ENCODE measurements at places on chromosomes 7 and 10.
A peak's percentile ranks its signal among the peaks of the same experiment; 100 is the strongest.

GRCh38 chr10:129509835-129510234 lies 42.8 kb downstream of the MGMT start:
- no peak for DNase-seq

GRCh38 chr7:128948312-128948973 lies 10.7 kb downstream of the IRF5 start:
- DNase-seq, result no peak

- no peak for DNase-seq
These were observed 95.3 kb downstream of the HDAC9 start for GRCh38 chr7:18590744-18591340.

DNA sequence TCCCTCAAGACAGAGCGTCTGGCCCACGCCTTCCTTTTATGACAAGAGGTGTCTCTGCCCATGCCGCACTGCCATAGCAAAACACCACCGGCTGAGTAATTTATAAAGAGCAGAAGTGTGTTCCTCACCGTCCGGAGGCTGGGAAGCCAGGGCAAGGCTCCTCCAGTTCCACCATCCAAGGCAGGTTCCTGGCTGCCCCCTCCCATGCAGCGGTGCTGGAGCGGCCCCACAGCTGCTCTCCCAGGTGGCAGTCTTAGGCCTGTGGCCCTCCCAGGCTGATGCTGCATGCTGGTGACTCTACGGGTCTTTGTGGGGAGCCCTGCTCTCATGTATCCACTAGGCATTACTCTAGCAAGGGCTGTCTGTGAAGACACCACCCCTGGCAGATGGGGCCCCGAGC lies 113.1 kb downstream of the TCERG1L start:
- DNase-seq, result no peak

- no peak for DNase-seq
These were observed 63.0 kb upstream of the FAM3C start for GRCh38 chr7:121459148-121459547.

DNA sequence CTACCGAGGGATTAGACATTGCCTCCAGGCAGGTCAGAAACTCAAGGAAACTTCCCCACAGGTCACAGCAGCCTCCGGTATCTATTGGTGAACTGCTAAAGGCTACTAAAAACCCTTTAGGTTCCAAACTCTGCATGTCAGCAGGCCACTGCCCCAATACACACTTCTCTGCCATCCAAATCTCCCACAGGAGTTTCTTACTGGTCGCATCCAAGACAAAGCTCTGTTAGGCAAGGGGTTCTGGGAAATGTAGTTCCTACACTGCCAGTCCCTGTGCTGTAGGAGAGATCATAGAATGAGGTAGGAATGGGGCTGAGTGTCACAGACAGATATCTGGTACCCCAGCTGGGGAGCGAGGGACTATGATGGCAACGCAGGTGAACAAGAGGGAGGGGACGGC lies 757.0 kb upstream of the C7orf33 start:
- no peak for DNase-seq

- DNase-seq, result no peak
These were observed 107.5 kb upstream of the WAC start for GRCh38 chr10:28425422-28425821.

- DNase-seq, result no peak
These were observed 85.7 kb downstream of the GRB10 start for GRCh38 chr7:50696810-50697582.

- no peak for DNase-seq
These were observed 21.0 kb downstream of the CDK6 start for GRCh38 chr7:92815412-92815811.

GRCh38 chr10:113094114-113094486 lies 144.1 kb downstream of the TCF7L2 start:
- DNase-seq, result no peak

GRCh38 chr7:106094780-106095179 lies 17.3 kb downstream of the SYPL1 start:
- DNase-seq, result no peak

- DNase-seq, result no peak
These were observed 81.7 kb downstream of the ST7 start for GRCh38 chr7:117034851-117035464.

- no peak for DNase-seq
These were observed 580.0 kb downstream of the XPNPEP1 start for GRCh38 chr10:109343293-109343692.

DNA sequence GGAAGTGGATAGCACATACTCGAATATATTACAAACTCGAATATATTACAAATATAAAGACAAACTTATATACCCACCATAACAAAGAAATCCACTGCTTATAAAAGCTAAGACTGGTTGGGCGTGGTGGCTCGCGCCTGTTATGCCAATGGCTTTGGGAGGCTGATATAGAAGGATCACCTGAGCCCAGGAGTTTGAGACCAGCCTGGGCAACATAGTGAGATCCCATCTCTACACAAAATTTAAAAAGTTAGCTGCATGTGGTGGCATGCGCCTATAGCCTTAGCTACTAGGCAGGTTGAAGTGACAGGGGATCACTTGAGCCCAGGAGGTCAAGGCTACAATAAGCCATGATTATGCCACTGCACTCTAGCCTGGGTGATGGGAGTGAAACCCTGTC lies 20.4 kb downstream of the MCMBP start:
- DNase-seq, result no peak

- DNase-seq, result no peak
These were observed 2.3 kb upstream of the DBNL start for GRCh38 chr7:44042221-44042620.

DNA sequence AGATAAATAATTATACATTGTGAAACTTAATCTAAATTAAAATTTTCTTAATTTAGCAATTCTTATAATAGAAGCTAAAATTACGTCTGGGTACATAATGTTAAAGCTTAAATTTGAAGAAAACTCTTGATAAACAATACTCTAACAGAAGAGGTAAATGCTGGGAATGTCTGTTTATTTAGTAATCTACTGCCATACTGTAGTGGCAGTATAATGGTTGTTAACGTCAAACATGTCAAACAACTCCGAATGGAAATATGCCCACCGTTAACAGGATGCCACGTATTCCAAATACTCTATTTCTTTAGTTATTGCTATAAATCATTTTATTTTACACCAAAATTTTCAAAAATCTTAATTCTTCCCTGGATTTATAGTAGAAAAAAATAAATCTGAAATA lies 40.0 kb upstream of the PTPN12 start:
- no peak for DNase-seq

DNA sequence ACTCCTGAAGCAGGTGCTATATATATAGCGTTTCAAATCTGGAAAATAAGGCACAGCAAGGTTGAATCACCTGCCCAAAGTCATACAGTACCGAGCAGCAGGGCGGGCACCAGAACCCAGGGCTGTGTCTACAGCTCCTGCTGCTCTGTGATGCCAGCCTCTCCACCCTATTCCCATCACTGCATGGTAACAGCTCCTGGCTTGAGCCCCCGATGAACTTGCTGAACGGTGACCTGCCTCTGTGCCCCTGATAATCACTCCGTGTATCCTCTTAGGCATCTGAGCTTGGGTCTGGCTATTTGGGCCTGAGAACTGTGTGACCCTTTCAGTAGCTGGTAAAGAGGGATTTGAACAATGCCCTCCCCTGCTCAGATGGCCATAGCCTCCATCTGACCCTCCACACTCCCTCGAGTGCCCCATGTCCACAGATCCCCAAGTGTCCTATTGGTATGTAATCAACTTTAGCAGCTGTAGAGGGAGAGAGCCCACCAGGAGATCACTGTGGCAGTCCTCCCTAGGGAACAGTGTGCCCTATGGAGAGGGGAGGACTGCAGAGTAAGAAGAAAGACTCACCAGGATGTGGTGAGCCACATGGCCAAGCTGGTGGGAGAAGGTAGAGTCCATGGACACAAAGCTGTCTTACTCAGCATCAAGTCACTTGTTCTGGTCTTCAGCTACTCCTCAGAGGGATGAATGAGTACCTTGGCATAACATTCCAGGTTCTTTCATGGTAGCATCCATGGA lies 1.1 kb upstream of the ARHGAP22 start:
- no peak for DNase-seq

- DNase-seq, result no peak
These were observed 18.5 kb downstream of the SFTPA1 start for GRCh38 chr10:79628988-79629954.

DNA sequence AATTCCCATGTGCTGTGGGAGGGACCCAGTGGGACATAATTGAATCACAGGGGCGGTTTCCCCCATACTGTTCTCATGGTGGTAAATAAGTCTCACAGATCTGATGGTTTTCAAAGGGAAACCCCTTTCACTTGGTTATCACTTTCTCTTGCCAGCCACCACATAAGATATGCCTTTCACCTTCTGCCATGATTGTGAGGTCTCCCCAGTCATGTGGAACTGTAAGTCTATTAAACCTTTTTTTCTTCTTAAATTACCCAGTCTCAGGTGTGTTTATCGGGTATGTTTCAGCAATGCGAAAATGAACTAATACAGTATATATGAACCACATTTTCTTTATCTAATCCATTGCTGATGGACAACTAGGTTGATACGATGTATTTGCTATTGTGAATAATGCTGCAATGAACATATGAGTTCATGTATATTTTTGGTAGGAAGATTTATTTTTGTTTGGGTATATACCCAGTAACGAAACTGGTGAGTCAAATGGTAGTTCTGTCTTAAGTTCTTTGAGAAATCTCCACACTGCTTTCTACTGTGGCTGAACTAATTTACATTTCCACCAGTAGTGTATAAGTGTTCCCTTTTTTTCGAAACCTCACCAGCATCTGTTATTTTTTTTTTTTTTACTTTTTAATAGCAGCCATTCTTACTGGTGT lies 70.0 kb upstream of the HGF start:
- DNase-seq, result no peak

- no peak for DNase-seq
These were observed 17.3 kb downstream of the DAGLB start for GRCh38 chr7:6430271-6430940.

DNA sequence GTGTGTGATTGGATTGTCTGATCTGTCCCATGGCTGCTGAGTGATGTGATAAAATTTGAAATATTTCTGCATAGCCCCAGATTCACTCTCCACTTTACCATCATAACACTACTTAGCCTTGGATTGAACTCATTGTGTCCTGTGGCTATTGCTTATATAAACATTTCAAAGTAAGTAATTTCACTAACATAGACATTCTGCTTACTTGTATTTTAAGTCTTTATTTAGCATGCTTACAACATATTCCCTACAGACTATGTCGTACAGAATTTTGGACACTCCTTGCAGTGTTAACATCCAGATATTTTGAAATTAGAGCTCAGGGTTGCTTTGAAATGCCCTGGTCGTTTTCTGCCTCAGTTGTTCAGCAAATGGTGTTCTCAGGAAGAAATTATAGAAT lies 117.6 kb downstream of the LRRC4 start:
- DNase-seq, result no peak

GRCh38 chr10:100487529-100487928 lies 24.7 kb downstream of the WNT8B start:
- DNase-seq, result no peak

GRCh38 chr7:142620402-142620801 lies 128.9 kb upstream of the PRSS1 start:
- DNase-seq, result no peak

- DNase-seq, result peak; percentile 55
These were observed 14.6 kb downstream of the IFIT3 start for GRCh38 chr10:89342206-89342958.

DNA sequence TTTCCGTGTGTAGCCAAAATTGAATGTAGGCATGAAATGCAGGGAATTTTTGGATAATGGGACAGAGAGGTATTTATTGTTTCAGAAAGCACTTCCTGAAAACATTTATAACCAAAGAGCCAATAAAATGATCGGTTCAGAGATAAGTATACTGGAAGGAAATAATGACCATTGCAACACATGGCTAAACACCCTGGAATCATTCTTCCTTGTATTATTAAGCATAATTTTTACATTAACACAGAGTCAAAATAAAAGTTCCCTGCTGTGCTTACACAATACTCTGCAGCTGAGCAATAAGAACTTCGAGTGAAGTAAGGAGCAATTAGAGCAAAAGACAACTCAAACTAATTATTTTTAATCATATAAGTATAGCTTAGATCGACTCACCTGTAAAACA lies 648.3 kb downstream of the TNS3 start:
- DNase-seq, result no peak

DNA sequence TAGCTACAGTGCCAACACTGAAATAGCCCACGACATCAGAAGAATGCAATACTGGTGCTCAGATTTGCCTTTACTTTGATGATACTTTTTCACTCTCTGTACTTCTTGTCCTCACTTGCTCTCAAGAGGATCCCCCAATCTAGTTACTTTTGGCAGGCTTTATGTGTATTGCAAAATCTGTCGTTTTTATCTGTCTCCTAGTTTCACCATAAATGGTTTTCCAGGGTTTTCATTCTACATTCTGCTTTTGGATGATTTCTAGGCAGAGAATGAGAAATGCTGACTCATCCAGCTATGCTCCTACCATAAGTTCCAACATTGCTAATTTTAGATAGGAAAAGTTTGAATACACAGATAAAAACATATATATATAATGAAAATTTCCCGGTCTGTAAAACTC lies 659.5 kb upstream of the NRG3 start:
- no peak for DNase-seq

DNA sequence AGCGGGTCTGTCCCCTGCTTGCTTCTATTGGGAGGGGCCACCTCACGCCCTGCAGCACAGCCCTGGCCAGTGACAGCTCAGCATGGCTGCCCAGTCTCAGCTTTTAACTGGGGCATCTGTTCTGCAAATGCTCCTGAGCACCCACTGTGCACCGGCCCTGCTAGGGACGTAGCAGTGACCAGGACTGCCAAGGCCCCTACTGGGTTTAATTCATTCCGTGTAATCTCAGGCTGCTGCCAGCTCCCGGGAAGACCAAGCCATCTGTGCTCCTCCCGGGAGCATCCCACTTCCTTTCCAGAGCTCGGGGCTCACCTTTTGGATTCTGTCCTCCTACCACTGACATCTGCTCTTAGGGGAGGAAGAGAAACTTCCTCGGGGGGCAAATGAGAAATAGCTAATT lies 85.2 kb downstream of the ADARB2 start:
- no peak for DNase-seq

DNA sequence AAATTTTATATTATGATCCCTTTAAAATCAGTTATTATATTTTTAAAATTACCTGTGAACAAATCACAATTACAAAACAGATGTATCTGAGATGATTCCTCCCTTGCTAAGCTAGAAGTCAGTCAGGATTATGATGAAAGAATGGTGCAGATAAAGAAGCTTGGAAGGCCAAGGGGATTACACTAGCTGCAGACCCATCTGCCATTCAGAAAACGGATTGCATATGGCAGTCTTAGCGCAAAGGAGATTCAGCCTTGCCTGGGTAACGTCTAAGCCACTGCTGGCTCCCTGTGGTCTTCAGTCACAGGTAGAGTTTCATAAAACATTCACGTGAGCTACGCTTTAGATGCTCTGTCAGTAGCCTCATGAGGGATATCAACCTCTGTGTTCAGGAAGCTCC lies 222.2 kb downstream of the POU6F2 start:
- no peak for DNase-seq
